ENCODE measurements at places on chromosomes 7 and 10.

GRCh38 chr7:105675934-105676371 lies 94.7 kb upstream of the EFCAB10 start:
- peak; percentile 48 for DNase-seq

- DNase-seq: peak; percentile 33
These were observed 1.0 kb downstream of the GRM8 start for GRCh38 chr7:127251465-127252376.

GRCh38 chr7:157658851-157659412 lies 322.1 kb downstream of the DNAJB6 start:
- DNase-seq: no peak

DNA sequence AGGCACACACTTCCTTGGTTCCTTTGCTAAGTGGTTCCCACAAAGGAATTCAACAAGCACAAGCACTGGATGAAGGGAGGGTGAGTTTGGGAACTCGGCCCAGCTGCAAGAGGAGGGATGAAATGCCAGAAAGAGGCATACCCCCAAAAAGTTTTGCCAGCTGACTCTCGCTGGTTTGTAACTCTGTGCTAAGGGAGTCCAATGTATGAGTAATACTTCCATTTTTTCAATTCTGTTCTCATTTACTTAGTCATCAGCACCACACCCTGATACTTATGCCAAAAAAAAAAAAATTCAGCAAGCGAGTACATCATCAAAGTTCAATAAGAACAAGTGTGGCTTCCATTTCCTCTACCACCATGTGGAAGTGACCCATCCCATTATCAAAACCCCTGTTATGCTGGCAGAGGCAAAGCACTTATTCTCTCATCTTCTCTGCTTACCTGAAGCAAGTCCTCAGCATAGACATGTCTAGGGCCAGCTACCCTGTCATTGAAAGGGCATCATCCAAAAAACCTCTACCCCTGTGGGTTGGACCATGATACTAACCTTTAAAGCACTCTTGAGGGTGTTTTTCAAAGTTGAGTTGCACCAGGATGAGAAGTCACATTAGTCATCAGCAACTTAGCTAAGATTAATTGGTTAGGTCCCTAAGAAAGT lies 6.9 kb upstream of the HYCC1 start:
- no peak for DNase-seq

GRCh38 chr7:88268858-88269257 lies 37.8 kb downstream of the STEAP4 start:
- DNase-seq: no peak

DNA sequence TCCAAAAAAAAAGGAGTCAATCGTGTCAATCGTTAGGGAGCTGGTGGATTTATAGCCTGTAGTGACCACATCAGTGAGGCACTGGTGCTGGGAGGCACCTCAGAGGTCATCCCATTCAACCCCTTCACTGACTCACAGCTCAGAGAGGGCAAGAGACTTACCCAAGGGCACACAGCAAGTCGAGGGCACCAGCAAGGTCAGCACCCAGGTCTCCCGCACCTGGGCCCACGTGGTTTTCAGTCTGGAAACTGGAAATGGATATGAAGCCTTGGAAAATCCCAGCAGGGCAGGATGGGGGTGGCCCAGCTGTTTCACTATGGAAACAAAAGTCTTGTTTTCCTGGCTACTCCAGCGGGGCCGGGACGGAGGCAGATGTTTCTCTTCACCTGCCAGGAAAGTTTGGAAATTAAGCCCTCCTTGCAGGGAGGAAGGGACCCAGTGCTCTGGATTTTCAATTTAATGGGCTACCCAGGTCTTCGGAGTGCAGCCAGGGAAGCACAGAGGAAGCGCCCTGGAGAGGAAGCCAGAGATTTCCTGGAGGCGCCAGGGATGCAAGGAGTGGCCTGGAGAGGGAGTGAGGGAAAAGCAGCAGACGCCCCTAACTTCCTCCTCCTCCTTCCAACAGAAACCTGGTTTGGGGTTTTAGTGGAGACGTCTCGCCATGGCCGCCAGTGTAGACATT lies 157.2 kb upstream of the TNRC18 start:
- no peak for DNase-seq

DNA sequence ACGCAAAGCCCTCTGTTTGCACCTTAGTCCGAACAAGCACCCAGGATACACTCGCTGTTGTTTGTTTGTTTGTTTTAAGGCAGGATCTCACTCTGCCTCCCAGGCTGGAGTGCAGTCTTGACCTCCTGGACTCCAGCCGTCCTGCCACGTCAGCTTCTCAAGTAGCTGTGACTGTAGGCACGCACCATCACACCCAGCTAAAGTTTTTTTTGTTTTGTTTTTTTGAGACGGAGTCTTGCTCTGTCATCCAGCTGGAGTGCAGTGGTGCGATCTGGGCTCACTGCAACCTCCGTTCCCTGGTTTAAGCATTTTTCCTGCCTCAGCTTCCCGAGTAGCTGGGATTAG lies 76.8 kb downstream of the CTBP2 start:
- no peak for DNase-seq

Measured in activated naive CD4-positive, alpha-beta T cell treated with anti-CD3 and anti-CD28 coated beads, Interleukin-2, amount 50 U/mL, for 16 hours (primary cell).